ENCODE measurements at places on chromosomes 7 and 10. TPM values are rescaled to one million over a fixed set of nuclear protein-coding genes. Genes with fewer than 3 reads are reported as not detected.

DNA sequence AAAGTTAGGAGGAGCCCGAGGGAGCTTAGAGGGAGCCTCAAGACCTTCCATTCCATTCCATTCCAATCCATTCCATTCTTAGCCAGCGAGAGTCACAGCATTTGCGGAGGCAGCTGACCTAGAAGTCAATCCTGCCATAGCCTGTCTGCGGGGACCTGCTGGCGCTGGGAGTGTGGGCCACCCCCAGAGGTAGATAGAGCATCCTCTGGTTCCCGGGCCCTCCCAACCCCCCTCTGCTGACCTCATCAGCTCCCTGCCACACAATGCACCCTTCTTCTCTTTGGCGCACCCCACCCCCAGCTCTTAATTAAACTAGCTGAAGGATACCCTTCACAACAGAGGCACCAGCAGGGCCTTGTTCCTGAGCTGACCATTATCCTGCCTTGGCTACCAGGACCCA, 152.5 kb upstream of the ZMIZ1 start:
- DNase-seq = no peak
- no peak overlapping the region for H3K27ac ChIP-seq
- H3K4me3 ChIP-seq = no peak overlapping the region
- no peaks in the 10 kb centered on the region for H3K36me3 ChIP-seq

The TEX47 gene
- total RNA-seq = not detected

- no peaks in the 10 kb centered on the region for H3K36me3 ChIP-seq
- H3K27me3 ChIP-seq = peaks cover 14% of the 10 kb centered on the region
- H3K4me3 ChIP-seq = peak overlapping the region; percentile 17
- H3K4me1 ChIP-seq = peaks cover 33% of the 10 kb centered on the region
These were observed 262.8 kb upstream of the KLF14 start for GRCh38 chr7:130996833-130997231.

The MMD2 gene
- total RNA-seq = not detected

DNA sequence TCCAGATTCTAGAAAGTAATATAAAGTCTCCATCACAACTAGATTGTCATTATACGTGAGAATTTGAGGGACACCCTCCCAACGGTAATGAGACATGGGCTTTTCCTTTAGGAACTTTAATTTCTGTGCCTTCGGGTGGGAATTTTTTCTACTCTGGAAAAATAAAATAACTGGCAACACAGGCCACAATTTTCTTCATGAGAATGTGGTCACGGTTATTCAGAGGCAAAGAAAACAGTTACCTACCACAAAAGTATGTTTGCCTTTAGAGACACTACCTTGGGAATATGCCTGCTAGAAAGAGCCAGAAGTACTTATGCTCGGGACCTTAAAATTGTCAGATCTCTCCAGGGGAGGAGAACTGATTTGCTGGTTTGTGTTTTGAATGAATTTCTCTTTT, 99.4 kb downstream of the ITGA8 start:
- H3K27me3 ChIP-seq = peaks cover 5% of the 10 kb centered on the region
- no peak overlapping the region for H3K4me3 ChIP-seq
- H3K4me1 ChIP-seq = peaks cover 2% of the 10 kb centered on the region
- H3K36me3 ChIP-seq = no peaks in the 10 kb centered on the region
- H3K27ac ChIP-seq = no peak overlapping the region

The PARG gene
- 57.8 TPM for total RNA-seq

GRCh38 chr7:2897023-2897422, 52.9 kb upstream of the GNA12 start:
- H3K27me3 ChIP-seq = no peaks in the 10 kb centered on the region
- H3K27ac ChIP-seq = no peak overlapping the region
- H3K4me3 ChIP-seq = no peak overlapping the region
- no peak for DNase-seq

The SAMD9L gene
- total RNA-seq = not detected

DNA sequence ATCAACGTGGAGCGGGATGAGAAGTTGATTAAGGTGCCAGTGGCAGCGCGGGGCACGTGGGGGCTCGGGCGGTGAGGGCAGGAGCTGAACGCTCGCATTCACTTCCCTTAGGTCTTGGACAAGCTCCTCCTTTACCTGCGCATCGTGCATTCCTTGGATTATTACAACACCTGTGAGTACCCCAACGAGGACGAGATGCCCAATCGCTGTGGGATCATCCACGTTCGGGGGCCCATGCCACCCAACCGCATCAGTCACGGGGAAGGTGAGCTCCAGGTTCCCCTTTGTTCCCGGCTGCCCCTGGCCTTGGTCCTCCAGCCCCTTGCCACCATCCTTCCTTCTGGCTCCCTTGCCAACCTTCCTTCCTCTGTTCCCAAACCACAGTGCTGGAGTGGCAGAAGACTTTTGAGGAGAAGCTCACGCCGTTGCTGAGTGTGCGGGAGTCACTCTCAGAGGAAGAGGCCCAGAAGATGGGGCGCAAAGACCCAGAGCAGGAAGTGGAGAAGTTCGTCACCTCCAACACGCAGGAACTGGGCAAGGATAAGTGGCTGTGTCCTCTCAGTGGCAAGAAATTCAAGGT, 2.5 kb downstream of the UFSP1 start:
- H3K4me3 ChIP-seq = no peak overlapping the region
- no peak for DNase-seq
- H3K27ac ChIP-seq = peak overlapping the region; percentile 65
- H3K36me3 ChIP-seq = peaks cover 39% of the 10 kb centered on the region
- peaks cover 21% of the 10 kb centered on the region for H3K4me1 ChIP-seq
- no peaks in the 10 kb centered on the region for H3K27me3 ChIP-seq

The HPS6 gene
- 15.6 TPM for total RNA-seq

The CASTOR2 gene
- 67.0 TPM for total RNA-seq

The CDHR1 gene
- total RNA-seq = 0.31 TPM

The NRG3 gene
- 32.2 TPM for total RNA-seq

DNA sequence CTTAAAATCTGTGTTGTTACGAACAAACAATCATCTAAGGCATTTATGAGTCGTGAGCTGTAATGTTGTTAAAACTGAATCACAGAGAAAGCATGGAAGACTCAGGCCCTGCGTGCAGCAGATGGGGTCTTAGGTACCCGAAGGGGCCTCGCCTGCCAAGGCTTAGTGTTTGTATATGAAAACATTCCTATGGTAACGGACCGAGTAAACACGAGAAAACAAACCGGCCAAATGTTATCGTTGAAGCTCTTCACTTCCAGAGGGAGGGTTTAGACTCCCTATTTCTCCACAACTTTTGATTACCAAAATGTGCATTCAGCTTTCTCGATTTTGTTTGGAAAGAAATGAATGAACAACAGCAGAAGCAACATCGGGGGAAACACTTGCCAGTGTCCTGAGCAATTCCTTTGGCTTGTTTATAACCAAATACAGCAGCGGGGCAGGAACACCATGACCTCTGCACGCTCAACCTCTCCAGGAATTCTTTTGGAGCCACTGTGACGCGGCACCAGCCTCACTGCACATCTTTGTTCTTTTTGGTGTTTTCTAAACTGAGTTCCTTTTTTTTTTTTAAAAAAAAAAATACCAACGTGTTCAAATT, 121.6 kb upstream of the KLF6 start:
- no peak for DNase-seq
- no peaks in the 10 kb centered on the region for H3K36me3 ChIP-seq
- H3K27ac ChIP-seq = peak overlapping the region; percentile 67

DNA sequence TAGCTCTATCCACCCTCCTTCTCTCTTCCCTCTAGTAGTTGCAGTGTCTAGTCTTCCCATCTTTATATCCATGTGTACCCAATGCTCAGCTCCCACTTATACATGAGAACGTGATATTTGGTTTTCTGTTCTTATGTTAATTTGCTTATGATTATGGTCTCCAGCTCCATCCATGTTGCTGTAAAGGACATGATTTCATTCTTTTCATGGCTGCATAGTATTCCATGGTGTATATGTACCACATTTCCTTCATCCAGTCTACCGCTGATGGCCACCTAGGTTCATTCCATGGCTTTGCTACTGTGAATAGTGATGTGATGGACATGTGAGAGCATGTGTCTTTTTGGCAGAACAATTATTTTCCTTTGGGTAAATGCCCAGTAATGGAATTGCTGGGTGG, 6.5 kb downstream of the PRSS2 start:
- no peaks in the 10 kb centered on the region for H3K36me3 ChIP-seq
- no peak overlapping the region for H3K27ac ChIP-seq
- peaks cover 30% of the 10 kb centered on the region for H3K27me3 ChIP-seq
- H3K4me3 ChIP-seq = no peak overlapping the region
- H3K4me1 ChIP-seq = peaks cover 6% of the 10 kb centered on the region
- DNase-seq = no peak

DNA sequence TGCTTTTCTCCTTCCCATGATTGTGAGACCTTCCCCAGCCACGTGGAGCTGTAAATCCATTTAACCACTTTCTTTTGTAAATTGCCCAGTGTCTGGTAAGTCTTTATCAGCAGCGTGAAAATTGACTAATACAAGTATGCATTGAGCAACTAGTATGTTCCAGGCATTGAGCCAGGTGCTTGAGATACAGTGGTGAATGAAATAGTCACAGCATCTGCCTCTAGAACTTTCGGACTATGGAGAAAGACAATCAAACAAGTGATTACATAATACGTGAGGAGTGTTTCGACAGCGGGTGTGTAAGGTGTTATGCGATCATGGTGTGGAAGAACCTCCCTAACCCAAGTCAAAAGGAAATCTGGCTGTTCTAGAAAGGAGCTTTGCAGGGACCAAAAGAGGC, 21.6 kb upstream of the NUP205 start:
- no peaks in the 10 kb centered on the region for H3K36me3 ChIP-seq
- H3K27ac ChIP-seq = no peak overlapping the region
- no peak overlapping the region for H3K4me3 ChIP-seq
- no peaks in the 10 kb centered on the region for H3K27me3 ChIP-seq

Data from progenitor cell of endocrine pancreas (in vitro differentiated cells).